ENCODE measurements at places on chromosomes 16 and 17.

DNA sequence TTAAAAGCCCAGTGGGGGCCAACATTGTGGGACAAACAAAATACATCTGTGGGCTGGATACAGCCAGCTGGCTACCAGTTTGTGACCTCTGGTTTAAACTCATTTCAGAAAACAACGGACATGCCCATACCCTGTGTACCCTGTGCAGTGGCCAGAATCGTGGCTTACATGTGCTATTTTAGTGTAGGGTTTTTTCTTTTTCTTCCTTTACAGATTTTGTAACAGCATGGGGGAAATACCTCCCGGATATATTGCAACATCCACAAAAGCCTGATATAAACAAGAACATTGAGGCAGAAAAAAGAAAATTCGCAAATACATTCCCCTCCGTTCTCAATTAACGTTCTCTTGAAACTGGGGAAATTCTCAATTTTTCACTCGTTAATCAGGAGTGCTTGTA lies 7.3 kb downstream of the HS3ST4 start:
- no peak for DNase-seq

GRCh38 chr16:23505671-23506605 lies 4.4 kb downstream of the GGA2 start:
- no peak for DNase-seq

DNA sequence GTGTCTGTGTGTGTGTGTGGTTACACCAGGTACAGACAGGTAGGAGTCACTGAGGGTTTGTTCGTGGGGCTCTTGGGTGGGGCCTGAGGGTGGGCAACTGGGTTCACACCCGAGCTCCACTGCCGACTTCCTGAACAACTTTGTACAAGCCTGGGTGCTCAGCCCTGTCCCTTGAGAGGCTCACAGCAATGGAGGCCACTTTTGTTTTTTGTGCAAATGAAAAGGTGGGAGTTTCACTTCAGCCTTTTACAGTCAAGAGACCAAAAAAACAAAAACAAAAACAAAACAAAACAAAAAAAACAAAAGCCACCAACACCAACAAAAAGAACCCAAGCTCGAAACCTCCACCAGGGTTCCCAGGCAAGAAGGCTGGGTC lies 2.4 kb downstream of the RHBDF2 start:
- no peak for DNase-seq

DNA sequence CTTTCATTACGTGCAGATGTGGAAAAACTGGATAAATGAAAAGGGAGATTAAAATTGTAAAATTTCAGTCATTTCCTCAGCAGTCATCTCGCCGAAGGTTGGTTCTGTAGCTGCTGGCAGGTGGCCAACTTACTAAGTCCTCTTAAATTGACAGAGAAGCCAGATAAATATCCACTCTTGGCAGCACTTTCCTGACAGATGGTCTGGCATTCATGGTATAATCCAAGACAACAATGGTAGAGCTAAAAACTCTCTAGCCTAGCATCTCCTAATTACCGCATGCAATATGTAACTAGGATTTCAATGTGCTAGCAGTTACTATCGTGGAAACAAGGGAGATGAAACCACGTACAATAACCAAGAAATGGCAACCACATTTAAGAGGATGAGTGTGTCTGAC lies 306.3 kb downstream of the CNTNAP4 start:
- DNase-seq, result peak; percentile 97

- no peak for DNase-seq
These were observed 12.5 kb downstream of the ZSCAN32 start for GRCh38 chr16:3388325-3388724.

- DNase-seq, result peak; percentile 26
These were observed 53.4 kb downstream of the GRB2 start for GRCh38 chr17:75352079-75352569.

DNA sequence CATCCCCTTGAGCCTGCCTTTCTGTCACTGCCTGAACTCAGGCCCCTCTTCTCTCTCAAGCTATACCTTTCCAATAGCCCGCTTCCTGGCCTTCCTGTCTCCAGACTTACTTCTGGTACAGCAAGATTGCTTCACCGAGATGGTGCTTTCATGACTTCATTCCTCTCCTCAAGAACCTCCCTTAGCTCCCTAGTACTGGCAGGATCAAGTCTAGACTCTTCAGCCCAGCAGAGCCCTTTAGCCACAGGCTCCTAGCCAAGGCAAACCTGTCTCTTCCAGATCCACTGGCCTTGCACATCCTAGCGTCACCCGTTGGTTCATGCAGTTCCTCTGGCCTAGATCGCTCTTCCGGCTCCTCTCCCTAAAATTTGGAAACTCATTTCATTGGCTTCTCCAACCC lies 6.4 kb upstream of the ATP2A3 start:
- no peak for DNase-seq

DNA sequence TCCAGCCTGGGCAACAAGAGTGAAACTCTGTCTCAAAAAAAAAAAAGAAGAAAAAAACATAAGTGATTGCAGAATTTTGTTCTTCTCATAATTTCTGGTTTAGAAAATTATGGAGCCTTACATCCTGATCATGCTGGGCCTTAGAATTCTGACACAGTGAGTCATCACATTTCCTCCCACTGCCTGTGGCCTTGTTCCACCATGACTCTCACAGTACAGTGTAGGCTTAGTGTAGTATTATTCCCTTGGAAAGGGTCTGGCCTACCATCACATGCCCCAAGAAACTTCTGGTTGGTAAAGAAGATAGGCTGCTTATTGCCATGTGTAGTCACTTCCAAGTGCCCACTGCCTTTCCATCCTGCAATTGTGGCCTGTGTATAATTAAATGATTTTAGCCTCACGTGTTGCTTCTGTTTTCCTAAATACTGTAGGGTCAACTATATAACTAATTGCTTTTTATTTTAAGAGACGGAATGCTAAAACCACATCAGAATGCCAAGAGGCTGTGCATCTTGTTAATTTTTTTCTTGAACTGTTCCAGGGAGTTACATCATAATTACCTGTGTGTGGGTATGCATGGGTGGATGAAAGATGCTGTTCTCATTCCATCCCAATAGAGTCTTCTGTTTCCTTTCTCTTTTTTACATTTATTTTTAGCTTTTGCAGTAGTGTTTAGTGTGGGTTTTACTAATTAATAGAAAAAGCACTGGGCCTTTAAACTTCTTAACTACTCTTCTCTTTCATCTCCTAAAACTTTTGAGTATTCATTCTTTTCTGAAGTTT lies 25.9 kb downstream of the OGFOD1 start:
- no peak for DNase-seq

- DNase-seq, result peak; percentile 73
These were observed 2.1 kb upstream of the C17orf78 start for GRCh38 chr17:37373530-37374159.

- DNase-seq, result no peak
These were observed 21.1 kb upstream of the BRD7 start for GRCh38 chr16:50389900-50390299.

- no peak for DNase-seq
These were observed 76.3 kb upstream of the KIFC3 start for GRCh38 chr16:57878586-57878985.

DNA sequence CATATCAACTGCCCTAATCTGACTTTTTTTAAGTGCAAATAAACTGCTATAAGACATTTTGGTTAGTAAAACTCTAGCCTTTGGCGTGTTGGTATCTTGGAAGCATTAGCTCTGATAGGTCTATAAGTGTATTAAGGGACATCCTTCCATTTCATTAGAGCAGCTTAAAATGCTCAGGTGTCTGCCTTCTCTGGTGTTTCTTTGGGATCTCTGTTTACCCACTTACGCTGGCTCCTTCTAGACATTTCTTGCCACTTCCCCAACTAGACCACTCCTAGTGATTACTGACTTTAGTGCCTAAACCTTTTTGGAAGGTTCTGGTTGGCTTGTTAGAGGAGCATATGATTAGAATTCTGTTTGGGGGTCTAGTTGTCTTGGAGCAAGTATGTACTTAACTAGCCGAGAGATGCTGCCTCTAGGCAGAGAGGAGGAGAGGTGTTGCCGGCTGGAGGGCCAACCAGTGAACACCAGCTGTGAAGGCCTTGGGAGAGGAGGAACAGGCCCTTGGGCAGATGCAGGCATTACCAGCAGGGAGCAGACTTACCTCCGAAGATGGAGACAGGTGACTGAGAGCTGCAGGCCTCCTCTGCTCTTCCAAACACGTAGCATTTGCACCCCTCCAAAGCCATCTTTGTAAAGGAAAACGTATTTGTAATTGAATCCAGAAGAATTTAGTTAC lies 15.2 kb upstream of the CLEC18C start:
- no peak for DNase-seq

DNA sequence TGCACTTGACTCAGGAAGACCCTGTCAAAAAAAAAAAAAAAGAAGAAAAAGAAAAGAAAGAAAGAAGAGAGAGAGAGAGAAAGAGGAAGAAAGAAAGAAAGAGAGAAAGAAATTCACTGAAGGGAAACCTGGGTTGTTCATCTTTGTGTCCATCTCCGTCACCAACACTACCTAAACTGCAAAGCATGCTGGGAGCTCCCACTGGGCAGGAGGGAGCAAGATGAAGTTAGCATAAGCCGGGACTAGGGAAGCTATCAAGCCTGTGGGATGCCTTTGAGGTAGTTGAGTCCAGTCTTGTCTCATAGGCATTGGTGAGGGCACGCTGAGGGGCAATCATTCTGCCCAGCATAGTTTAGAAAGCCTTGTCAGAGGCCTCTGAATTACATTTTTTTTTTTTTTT lies 7.6 kb upstream of the CBFB start:
- DNase-seq, result no peak

- DNase-seq, result no peak
These were observed 28.6 kb upstream of the ITGA3 start for GRCh38 chr17:50027172-50027880.

DNA sequence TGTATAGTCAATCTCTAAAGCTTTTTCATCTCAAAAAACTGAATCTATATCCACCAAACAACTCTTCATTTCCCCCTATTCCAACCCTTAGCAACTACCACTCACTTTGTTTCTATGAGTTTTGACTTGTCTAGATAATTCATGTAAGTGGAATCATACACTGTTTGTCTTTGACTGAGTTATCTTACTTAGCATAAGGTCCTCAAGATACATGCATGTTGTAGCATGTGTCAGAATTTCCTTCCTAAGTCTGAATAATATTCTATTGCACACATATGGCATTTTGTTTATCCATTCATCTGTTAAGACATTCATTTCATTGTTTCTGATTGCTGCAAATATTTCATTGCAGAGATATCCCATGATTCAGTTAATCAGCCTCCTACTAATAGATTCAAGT lies 72.2 kb downstream of the SSH2 start:
- no peak for DNase-seq

DNA sequence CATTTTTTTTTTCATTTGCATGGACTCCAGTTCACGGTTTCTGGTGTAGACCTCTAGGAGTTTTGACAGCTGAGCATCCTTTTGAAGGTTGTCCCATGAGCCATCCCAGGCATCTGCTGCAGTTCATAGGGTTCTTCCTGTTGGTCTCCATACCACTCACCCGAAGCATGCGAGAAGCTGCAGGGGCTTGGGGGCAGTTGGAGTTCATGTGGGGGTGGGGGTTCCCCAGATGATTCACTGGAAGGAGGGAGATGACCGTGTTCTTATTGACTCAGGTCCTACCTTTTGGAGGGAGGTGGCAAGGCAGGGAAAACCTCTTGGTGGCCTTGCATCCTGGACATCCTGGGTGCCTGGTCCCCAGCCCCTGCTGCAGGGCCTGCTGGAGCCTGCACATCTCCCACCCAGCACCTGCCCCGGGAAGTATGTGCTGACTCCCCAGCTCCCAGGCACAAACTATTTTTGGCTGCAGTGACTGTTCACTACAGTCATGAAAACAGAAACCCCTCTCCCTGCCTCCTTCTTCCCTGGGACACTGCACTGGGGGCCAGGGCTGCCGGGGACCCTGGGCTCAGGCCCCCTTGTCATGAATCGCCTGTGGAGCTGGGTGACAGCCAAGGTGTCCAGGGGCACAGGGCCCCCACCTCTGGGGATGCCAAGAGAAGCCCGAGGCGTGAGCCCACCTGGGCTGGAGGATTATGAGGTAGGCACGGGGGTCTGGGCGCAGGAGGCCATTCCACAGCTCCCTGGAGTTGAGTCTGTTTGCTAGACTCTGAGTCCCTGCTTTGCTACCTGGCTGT lies 64.9 kb upstream of the LGALS9 start:
- DNase-seq, result no peak

DNA sequence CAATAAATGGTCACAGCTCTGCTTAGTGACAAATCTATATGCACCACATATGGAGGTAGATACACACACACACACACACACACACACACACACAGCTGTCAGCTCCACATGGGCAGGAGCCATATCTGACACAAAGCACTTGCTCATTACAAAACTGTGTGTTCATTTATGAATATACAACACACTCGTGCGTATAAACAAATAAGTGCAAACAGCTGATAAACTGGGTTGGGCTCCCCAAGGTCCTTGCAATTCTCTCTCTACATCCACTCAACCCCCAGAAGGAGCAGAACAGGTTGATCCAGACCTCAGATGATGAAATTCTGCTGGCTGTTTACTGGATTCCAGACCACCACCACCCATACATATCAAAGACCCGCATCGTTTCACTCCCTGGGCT lies 140.7 kb downstream of the XYLT1 start:
- no peak for DNase-seq

GRCh38 chr17:35390663-35391062 lies 17.2 kb upstream of the SLFN11 start:
- DNase-seq, result no peak

DNA sequence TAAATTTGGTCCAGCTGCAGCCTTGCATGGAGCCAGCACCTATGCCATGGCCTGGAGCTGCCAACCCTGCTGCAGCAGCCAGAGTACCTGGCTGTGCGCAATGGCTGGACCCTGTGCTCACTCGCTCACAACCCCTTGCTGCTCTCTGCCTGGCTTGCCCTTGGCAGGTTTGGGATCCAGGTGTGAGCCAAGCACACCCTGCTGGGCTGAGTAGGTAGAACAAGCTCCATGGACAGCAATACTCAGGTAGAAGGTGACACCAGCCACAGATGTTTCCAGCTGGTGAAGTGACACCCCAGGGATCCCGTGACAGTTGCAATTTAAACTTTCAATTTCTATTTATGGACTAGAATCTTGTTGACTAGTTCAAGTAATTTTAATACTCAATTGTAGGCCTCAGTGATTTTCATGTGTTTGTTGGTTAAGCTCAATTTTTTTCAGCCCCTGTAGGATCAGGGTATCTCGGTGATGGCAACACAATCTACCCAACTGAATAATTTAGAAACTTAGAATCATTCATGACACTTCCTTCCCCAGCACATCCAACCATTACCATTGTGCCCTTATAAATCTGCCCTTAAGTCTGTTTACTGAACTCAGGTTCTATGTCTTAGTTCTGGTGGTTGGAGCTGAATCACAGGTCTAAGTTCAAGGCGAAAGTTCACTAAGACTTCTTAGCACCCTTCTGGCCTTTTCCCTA lies 480.0 kb downstream of the PMP22 start:
- DNase-seq, result no peak

- no peak for DNase-seq
These were observed 22.5 kb downstream of the SLC6A2 start for GRCh38 chr16:55678161-55678821.

GRCh38 chr17:50440172-50440837 lies 14.3 kb downstream of the ACSF2 start:
- DNase-seq, result no peak

Measured in COR-L47 (cell line).